LHCN-M2 (cell line): ENCODE measurements at places on chromosomes 3 and 15. TPM values are rescaled to one million over a fixed set of nuclear protein-coding genes. Genes with fewer than 3 reads are reported as not detected.
A peak's percentile ranks its signal among the peaks of the same experiment; 100 is the strongest.

GRCh38 chr15:73325191-73325861 is 43.4 kb downstream of the HCN4 start:
- DNase-seq: no peak

GRCh38 chr3:71702131-71703024 is 22.8 kb downstream of the EIF4E3 start:
- no peak for DNase-seq

- DNase-seq: no peak
These were observed 224.4 kb upstream of the STRIT1 start for GRCh38 chr3:155517903-155518302.

Gene FETUB
- 0.06 TPM in 1 of 2 replicates, not detected in the other for total RNA-seq

- DNase-seq: no peak
These were observed 1407.1 kb downstream of the SI start for GRCh38 chr3:163671201-163671600.

Gene IL17RE
- total RNA-seq: 1.1 and 1.9 TPM in 2 replicates

Gene DNAH12
- total RNA-seq: 0.77 and 1.6 TPM in 2 replicates

Gene GOLGA8T
- total RNA-seq: not detected in 2 replicates

DNA sequence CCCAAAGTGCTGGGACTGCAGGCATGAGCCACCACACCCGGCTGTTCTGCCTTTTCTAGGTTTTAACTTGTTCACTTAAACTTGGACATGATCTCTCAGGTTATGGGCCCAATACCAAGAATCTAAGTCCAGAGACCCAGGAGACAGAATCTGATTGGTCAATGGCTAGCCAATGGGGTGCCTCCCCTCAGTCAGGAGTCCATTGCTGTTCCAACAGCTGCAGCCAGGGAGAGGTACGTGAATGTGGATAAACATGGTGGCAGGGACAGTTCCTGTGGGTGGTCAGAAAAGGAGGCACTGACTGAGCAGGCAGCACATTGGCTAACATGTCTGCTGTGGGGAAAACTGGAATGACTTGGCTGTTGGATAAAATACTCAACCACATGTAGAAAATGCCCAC is 140.3 kb downstream of the RPLP1 start:
- DNase-seq: no peak

DNA sequence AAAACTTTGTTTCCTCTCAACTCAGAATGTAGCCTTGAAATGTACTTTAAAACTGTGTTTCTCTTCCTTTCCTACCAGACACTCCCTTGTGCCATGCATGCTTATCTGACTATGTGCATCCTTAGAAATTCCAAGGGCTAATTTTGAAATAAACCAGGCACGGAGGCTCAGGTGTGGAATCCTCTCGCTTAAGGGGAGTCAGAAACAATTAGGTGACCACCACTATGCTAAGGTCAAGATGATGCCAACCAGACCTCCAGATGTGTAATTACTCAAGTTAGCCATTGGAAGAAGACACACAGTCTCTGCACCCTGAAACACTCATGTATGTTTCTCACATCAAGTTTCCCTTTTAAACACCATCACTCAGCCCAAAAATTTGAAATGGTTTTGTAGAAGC is 572.1 kb downstream of the VGLL3 start:
- no peak for DNase-seq

Gene TM6SF1
- not detected in 2 replicates for total RNA-seq

Gene NME9
- not detected in 2 replicates for total RNA-seq

GRCh38 chr3:15462451-15462850 is 35.1 kb downstream of the EAF1 start:
- no peak for DNase-seq

- DNase-seq: no peak
These were observed 262.9 kb upstream of the ATP10A start for GRCh38 chr15:26126070-26126469.

- peak; percentile 72 for DNase-seq
These were observed 78.7 kb downstream of the ATP1B3 start for GRCh38 chr3:141955175-141955574.

GRCh38 chr3:57627976-57628375 is 30.8 kb upstream of the ARF4 start:
- no peak for DNase-seq

DNA sequence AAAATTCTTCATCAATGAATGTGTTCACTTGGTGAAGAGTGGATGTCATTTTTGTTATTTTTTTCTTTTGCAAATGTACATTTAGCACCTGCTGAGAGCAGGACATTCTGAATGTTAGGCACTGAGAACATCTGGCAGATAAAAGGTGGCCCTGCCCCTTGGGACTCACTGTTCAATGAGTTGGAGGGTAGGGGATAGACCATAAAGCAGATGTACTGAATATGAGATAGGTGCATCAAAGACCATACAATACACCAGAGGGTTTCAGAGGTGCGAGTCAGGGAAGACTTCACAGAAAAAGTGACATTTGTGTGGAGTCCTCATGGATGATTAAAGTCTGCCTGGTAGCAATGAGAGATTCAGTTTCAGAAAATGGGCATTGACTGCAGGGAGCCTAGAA is 34.2 kb downstream of the EEFSEC start:
- no peak for DNase-seq

Gene SERPINI1
- 1.2 and 1.9 TPM in 2 replicates for total RNA-seq

Gene P2RY14
- total RNA-seq: 0.19 TPM in 1 of 2 replicates, not detected in the other

GRCh38 chr3:164406281-164406680 is 672.0 kb downstream of the SI start:
- no peak for DNase-seq

GRCh38 chr3:127900536-127900935 is 14.5 kb upstream of the KBTBD12 start:
- DNase-seq: no peak

- DNase-seq: no peak
These were observed 13.4 kb upstream of the TM4SF19 start for GRCh38 chr3:196351541-196351940.

- no peak for DNase-seq
These were observed 26.2 kb upstream of the IL20RB start for GRCh38 chr3:136931606-136932005.

- no peak for DNase-seq
These were observed 153.3 kb downstream of the NUP210 start for GRCh38 chr3:13266651-13267362.
